ENCODE measurements at places on chromosomes 12 and 14. TPM values are rescaled to one million over a fixed set of nuclear protein-coding genes. Genes with fewer than 3 reads are reported as not detected.

- peak overlapping the region; percentile 41 for H3K27ac ChIP-seq
- H3K4me3 ChIP-seq, result peak overlapping the region; percentile 64
- peaks cover 55% of the 10 kb centered on the region for H3K4me1 ChIP-seq
- no peak for DNase-seq
These were observed 40.9 kb downstream of the TRIP11 start for GRCh38 chr14:91998667-91999570.

GRCh38 chr12:96015672-96016071 is 19.5 kb upstream of the HAL start:
- no peak overlapping the region for H3K27ac ChIP-seq
- no peaks in the 10 kb centered on the region for H3K4me1 ChIP-seq
- H3K4me3 ChIP-seq, result no peak overlapping the region
- DNase-seq, result no peak
- no peaks in the 10 kb centered on the region for H3K27me3 ChIP-seq

GRCh38 chr14:71712478-71712877 is 219.8 kb upstream of the RGS6 start:
- H3K27me3 ChIP-seq, result no peaks in the 10 kb centered on the region
- H3K4me3 ChIP-seq, result no peak overlapping the region
- H3K36me3 ChIP-seq, result peaks cover 44% of the 10 kb centered on the region
- peaks cover 13% of the 10 kb centered on the region for H3K4me1 ChIP-seq
- no peak overlapping the region for H3K27ac ChIP-seq

- H3K4me3 ChIP-seq, result no peak overlapping the region
- no peak overlapping the region for H3K27ac ChIP-seq
- H3K36me3 ChIP-seq, result peaks cover 35% of the 10 kb centered on the region
- H3K27me3 ChIP-seq, result no peaks in the 10 kb centered on the region
- no peaks in the 10 kb centered on the region for H3K4me1 ChIP-seq
These were observed 84.6 kb downstream of the SLC38A6 start for GRCh38 chr14:61065656-61066055.

The KRT82 gene
- not detected for total RNA-seq
